AG10803 (cell line): ENCODE measurements at places on chromosomes 12 and 14.

GRCh38 chr12:66017736-66018135, 112.8 kb downstream of the LLPH start:
- DNase-seq: no peak

- peak; percentile 14 for DNase-seq
Measured at GRCh38 chr14:76715511-76716081, 45.7 kb upstream of the VASH1 start.

GRCh38 chr12:59403259-59403932, 192.4 kb upstream of the SLC16A7 start:
- DNase-seq: peak; percentile 85

GRCh38 chr12:13687633-13688032, 293.8 kb downstream of the GRIN2B start:
- DNase-seq: no peak

DNA sequence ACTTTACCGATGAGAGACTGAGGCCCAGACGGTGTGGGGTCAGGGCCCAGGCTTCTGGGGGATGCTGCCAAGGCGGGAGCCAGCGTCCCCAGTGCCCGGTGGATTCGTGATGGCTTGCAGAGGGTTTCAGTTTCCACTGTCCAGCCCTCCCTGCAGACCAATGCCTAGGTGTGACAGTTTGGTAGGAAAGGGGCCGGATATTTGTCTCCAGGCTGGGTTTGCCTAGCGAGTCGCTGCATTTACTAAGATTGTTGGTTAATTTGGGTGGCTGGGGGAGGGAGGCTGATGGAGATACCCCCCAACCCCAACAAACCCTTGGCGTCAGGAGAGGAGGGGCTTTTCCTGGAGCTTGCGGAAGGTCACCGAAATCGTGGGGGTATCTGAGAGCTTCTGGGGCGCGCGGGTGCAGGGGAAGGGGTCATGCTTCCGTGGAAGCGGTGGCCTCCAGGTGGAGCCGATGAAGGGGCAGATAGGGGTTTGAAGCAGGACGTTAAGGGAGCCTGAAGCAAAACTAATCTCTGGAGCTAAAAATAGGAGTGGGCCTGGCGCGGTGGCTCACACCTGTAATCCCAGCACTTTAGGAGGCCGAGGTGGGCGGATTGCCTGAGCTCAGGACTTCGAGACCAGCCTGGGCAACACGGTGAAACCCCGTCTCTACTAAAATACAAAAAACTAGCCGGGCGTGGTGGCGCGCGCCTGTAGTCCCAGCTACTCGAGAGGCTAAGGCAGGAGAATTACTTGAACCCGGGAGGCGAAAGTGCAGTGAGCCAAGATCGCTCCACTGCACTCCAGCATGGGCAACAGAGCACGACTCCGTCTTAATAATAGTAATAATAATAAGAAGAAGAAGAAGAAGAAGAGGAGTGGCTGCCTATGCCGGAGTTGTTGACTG, 1.1 kb upstream of the CDC42BPB start:
- peak; percentile 11 for DNase-seq

- peak; percentile 2 for DNase-seq
Measured at GRCh38 chr12:45863332-45863731, 127.0 kb downstream of the SCAF11 start.

GRCh38 chr12:128266541-128267130, 334 bp upstream of the TMEM132C start:
- DNase-seq: no peak

DNA sequence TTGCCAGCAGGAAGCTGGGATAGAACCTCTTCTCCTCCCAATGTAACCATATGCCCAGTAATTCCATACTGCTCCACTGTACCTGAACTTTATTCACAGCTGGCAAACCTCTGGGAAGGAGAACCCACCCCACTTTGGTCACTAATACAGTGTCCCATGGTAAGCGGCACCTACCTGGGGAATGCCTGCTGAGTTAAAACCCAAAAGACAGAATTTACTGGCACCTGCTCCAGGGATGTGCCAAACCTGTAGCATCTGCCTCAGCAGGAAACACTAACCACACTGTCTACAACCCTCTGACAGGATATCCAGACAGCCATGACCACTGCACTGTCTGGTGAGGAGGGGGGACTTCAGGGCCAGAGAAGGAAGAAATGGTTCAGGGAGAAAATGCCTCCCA, 26.6 kb downstream of the DDX24 start:
- DNase-seq: no peak
